ENCODE measurements at places on chromosomes 11 and 22. TPM values are rescaled to one million over a fixed set of nuclear protein-coding genes. Genes with fewer than 3 reads are reported as not detected.

- no peak for DNase-seq
- no peak overlapping the region for H3K4me3 ChIP-seq
- H3K27ac ChIP-seq = no peak overlapping the region
- H3K36me3 ChIP-seq = no peaks in the 10 kb centered on the region
- H3K27me3 ChIP-seq = peaks cover 2% of the 10 kb centered on the region
Observed at GRCh38 chr22:37007651-37008050, 11.6 kb downstream of the TST start.

DNA sequence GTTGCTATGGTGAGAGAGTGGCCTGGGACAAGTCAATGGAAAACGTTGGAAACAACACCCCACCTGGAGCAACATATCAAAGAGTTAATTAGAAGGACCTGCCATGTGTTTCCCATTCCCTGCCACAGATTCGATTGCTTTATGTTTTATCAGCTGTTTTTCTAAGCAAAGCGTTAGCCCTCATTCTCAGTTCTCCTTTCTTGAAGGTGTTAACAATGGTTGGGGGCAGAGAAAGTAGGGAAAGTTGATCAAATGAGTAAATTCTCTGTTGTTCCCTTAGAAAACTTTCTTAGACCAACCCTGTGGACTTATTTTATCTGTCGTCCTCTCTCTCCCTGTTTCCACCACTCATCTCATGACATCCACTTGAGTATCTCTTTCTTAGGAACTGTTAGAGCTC lies 102.5 kb downstream of the ADAMTS15 start:
- H3K27me3 ChIP-seq = no peaks in the 10 kb centered on the region
- no peaks in the 10 kb centered on the region for H3K4me1 ChIP-seq
- H3K4me3 ChIP-seq = no peak overlapping the region

Gene ARHGAP8
- 2.2 TPM for total RNA-seq

DNA sequence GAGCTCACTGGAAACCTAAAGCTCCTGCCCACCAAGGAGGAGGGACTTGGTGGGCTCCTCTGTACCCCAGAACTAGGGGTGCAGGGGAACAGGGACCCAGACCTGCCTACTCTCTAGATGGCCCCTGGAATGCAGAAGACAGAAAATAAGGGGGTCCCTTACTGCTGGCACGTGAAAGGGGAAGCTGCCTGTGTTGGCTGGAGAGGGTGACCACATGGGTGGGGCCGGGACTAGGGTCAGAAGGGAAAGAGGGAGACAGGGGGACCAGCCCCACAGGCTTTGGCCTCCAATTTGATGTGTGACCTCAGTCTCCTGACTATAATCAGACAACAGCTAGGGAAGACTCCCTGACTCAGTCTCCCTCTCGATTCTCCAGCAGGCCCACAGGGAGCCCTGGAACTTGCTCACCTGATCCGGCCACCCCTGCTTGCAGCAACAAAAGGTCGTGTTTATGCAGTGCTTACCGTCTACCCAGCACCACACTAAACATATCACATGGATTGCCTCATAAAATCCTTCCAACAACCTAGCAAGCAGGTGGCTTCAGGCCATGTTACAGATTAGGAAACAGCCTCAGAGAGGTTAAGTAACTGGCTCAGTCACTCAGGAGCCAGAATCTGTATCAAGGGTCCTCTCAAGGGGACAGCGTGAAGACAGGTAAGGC lies 10.2 kb downstream of the ARAP1 start:
- peaks cover 84% of the 10 kb centered on the region for H3K4me1 ChIP-seq
- H3K4me3 ChIP-seq = no peak overlapping the region
- no peaks in the 10 kb centered on the region for H3K27me3 ChIP-seq
- peak overlapping the region; percentile 65 for H3K27ac ChIP-seq

DNA sequence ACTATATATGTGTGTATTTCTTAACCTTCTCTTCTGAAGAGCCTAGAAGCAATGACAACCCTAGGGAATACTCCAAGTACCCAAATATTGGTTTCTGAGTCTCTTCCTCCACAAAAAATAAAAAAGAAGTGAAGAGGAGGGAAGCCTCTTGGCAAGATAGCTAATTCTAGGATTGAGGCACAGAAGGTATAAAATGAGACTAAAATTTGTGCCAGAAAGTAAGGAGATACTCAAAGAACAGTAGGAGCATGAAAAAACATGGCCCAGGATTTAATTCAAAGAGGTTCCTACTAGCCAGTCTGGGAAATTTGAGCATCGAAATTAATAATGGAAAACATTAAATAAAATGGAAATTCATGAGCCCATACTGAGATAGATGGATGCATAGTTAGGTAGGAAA lies 112.1 kb downstream of the PAX6 start:
- no peak overlapping the region for H3K27ac ChIP-seq
- H3K36me3 ChIP-seq = no peaks in the 10 kb centered on the region
- H3K27me3 ChIP-seq = no peaks in the 10 kb centered on the region
- no peak for DNase-seq
- H3K4me3 ChIP-seq = no peak overlapping the region

- no peak overlapping the region for H3K27ac ChIP-seq
- H3K27me3 ChIP-seq = no peaks in the 10 kb centered on the region
- no peak overlapping the region for H3K4me3 ChIP-seq
- DNase-seq = no peak
Observed at GRCh38 chr11:97607291-97608000, 1217.6 kb downstream of the JRKL start.

GRCh38 chr11:32187111-32187510 lies 96.2 kb downstream of the RCN1 start:
- H3K27me3 ChIP-seq = peaks cover 7% of the 10 kb centered on the region
- H3K36me3 ChIP-seq = no peaks in the 10 kb centered on the region
- DNase-seq = no peak
- no peak overlapping the region for H3K27ac ChIP-seq
- H3K4me3 ChIP-seq = no peak overlapping the region

DNA sequence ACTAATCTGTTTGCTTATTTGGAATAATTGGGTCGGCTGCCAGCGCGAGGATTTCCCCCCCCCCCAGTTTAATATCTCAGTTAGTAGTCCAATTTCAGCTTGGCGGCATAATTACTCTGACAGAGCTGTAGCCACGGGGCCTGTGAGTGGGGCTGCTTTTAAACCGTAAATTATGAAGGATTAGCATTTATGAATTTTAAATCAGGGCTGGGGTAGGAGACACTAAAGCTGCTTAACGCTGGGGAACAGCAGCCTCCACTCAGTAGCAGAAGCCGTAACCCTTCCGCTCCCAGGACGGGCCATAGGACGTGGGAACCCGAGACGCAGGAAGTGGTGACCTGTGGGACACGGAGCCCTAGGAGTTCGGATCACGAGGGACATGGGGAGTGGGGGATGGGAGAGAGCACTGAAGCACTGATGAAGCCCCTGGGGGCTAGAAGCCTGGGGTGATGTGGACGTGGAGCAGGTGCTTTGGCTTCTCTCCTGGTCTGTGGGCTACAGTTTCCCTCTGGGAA lies 66.2 kb upstream of the LMO1 start:
- DNase-seq = no peak
- peaks cover 41% of the 10 kb centered on the region for H3K27me3 ChIP-seq
- peaks cover 6% of the 10 kb centered on the region for H3K4me1 ChIP-seq
- no peaks in the 10 kb centered on the region for H3K36me3 ChIP-seq
- no peak overlapping the region for H3K4me3 ChIP-seq

- H3K27me3 ChIP-seq = peaks cover 20% of the 10 kb centered on the region
- H3K36me3 ChIP-seq = no peaks in the 10 kb centered on the region
- no peak for DNase-seq
- H3K27ac ChIP-seq = no peak overlapping the region
- H3K4me3 ChIP-seq = no peak overlapping the region
Observed at GRCh38 chr22:47334601-47335000, 572.2 kb downstream of the TBC1D22A start.

GRCh38 chr22:30249049-30250038 lies 2.8 kb upstream of the LIF start:
- H3K36me3 ChIP-seq = no peaks in the 10 kb centered on the region
- peaks cover 34% of the 10 kb centered on the region for H3K4me1 ChIP-seq
- DNase-seq = peak; percentile 50
- no peak overlapping the region for H3K4me3 ChIP-seq

GRCh38 chr11:7281079-7281478 lies 29.4 kb downstream of the SYT9 start:
- H3K4me1 ChIP-seq = no peaks in the 10 kb centered on the region
- no peak for DNase-seq
- H3K27ac ChIP-seq = no peak overlapping the region
- H3K4me3 ChIP-seq = no peak overlapping the region
- no peaks in the 10 kb centered on the region for H3K27me3 ChIP-seq

DNA sequence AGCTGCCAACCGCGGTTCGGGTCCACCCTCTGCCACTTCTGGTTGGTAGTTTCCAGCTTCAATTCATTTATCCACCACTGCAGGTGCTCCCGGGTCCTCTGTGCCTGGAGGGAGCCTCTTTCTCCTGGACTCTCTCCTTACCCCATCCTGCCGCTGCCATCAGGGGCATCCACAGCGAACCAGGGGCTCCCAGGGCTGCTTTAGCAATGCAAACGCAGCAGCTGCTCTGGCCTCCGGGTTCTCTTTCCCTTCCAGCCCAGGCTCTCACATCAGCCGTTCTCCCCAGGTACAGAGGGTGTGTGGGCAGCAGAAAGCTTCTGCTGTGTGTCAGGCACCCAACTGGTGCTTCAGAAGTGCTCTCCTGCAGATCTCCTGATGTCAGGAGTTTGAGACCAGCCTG lies 27.9 kb downstream of the NFAM1 start:
- no peaks in the 10 kb centered on the region for H3K36me3 ChIP-seq
- DNase-seq = no peak
- no peak overlapping the region for H3K4me3 ChIP-seq
- H3K27me3 ChIP-seq = peaks cover 45% of the 10 kb centered on the region

DNA sequence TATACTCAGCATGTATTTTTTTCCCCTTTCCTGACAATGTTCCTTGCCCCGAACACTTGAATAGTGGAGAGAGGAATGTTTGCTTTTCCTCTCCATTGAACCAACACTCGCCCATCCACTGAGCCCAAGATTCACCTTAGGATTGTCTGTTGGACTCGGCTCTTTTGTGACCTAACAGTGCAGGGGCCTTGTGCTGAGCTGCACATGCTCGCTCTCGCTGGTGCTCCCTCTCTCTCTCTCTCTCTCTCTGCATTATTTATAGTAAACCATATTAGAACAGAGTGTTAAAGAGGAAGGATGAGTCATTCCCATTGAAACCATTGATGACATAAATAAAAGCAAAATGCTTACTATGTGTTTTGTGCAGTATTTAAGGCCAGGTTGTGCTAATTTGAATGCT lies 20.7 kb downstream of the ZBTB16 start:
- DNase-seq = no peak
- H3K27me3 ChIP-seq = peaks cover 17% of the 10 kb centered on the region
- no peak overlapping the region for H3K27ac ChIP-seq
- no peaks in the 10 kb centered on the region for H3K36me3 ChIP-seq
- H3K4me1 ChIP-seq = peaks cover 28% of the 10 kb centered on the region

Gene RELA
- total RNA-seq = 52.2 TPM

- no peaks in the 10 kb centered on the region for H3K27me3 ChIP-seq
- DNase-seq = no peak
- H3K27ac ChIP-seq = no peak overlapping the region
- H3K36me3 ChIP-seq = no peaks in the 10 kb centered on the region
Observed at GRCh38 chr22:21915624-21916308, 36.9 kb downstream of the PPM1F start.

Gene CLMP
- total RNA-seq = 0.02 TPM

- H3K27ac ChIP-seq = peak overlapping the region; percentile 69
- H3K4me3 ChIP-seq = no peak overlapping the region
- DNase-seq = peak; percentile 36
- no peaks in the 10 kb centered on the region for H3K27me3 ChIP-seq
- H3K4me1 ChIP-seq = peaks cover 20% of the 10 kb centered on the region
- no peaks in the 10 kb centered on the region for H3K36me3 ChIP-seq
Observed at GRCh38 chr11:119441898-119442243, 18.9 kb upstream of the THY1 start.

DNA sequence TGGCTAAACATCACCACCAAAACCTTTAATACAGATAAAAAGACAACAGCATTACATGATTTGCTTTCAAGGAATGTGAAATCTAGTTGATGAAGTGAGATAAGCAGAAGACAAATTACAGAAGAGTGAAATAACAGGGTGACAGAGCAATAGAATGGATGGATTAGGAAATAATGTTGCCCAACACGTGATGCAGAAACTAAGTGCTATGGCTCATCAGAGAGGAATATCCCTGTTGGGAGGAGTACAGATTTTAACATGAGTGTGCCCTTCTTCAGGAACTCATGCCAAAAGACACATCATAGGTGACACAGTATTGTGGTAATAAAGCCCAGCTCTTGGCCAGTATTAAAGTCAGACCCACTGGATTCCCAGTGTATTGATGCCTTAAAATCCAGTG lies 176.6 kb upstream of the RAG2 start:
- H3K4me1 ChIP-seq = no peaks in the 10 kb centered on the region
- DNase-seq = no peak
- H3K36me3 ChIP-seq = no peaks in the 10 kb centered on the region
- no peaks in the 10 kb centered on the region for H3K27me3 ChIP-seq
- no peak overlapping the region for H3K27ac ChIP-seq

Gene DEFB131B
- not detected for total RNA-seq

DNA sequence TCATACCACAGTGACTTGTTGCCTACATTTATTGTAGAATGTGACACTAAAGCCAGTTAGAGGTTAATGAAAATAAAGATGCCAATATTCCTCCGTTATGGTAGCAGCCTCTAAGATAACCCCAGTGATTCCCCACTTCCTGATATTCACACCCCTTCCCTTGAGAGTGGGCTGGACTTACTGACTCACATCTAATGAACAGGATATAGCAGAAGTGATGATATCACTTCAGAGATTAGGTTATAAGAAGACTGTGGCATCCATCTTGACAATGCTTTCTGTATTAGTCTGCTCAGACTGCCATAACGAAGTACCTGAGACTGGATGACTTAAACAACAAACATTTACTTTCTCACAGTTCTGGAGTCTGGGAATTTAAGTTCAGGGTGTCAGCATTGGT lies 149.6 kb upstream of the MTNR1B start:
- no peak overlapping the region for H3K4me3 ChIP-seq
- H3K36me3 ChIP-seq = no peaks in the 10 kb centered on the region
- no peaks in the 10 kb centered on the region for H3K27me3 ChIP-seq
- H3K27ac ChIP-seq = no peak overlapping the region
- DNase-seq = no peak

Gene CCDC89
- not detected for total RNA-seq

Gene KDM4E
- not detected for total RNA-seq

Gene OR2AG1
- not detected for total RNA-seq

Gene ASRGL1
- 18.3 TPM for total RNA-seq

Gene TRIM48
- total RNA-seq = not detected

Measured in K562 (cell line).